ENCODE measurements at places on chromosomes 7 and 10. TPM values are rescaled to one million over a fixed set of nuclear protein-coding genes. Genes with fewer than 3 reads are reported as not detected.
A peak's percentile ranks its signal among the peaks of the same experiment; 100 is the strongest.

DNA sequence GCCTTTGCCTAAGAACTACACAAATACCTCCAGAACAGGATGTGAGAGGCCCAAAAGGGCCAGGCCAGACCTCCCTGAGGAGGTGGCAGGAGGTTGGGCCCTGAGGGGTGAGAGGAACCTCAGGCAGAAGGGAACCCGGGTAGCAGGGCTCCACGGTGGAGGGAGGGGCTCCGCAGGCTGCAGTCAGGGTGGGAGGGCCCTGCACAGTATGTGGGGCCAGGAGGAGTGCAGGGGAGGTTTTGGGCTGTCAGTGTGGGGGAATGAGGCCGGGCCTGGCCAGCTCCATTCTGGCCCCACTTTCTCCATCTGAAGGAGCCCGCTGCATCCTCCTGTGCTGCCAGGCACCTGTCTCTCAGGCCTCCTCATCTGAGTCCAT is 25.9 kb downstream of the DNAJB12 start:
- peak overlapping the region; percentile 97 for H3K27ac ChIP-seq
- H3K4me3 ChIP-seq = peak overlapping the region; percentile 89
- H3K4me1 ChIP-seq = peaks cover 76% of the 10 kb centered on the region
- H3K36me3 ChIP-seq = peaks cover 25% of the 10 kb centered on the region
- peak; percentile 81 for DNase-seq

The UBE2D1 gene
- 12.8 TPM for total RNA-seq

GRCh38 chr7:45592230-45592991 is 18.2 kb downstream of the ADCY1 start:
- H3K4me3 ChIP-seq = no peak overlapping the region
- no peaks in the 10 kb centered on the region for H3K36me3 ChIP-seq
- no peak overlapping the region for H3K27ac ChIP-seq
- H3K27me3 ChIP-seq = no peaks in the 10 kb centered on the region
- DNase-seq = no peak

DNA sequence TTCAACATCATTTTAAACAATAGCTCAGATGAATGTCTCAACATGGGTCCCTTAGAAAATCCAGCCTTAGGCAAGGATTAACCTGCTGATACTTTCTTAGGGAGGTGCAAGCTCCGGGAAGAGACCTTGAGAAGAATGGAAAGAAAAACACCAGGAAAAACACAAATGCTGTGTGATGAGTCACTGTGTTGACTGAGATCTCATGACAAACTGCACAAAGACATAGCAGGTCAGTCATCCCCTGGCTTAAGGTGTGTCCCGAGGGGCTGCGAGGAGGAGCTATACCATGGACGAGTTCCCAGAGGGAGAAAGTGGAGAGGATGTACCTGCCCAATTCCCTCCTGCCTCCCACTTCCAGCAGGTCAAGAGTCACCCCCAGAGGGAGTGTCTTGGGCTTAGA is 98.0 kb downstream of the TEX36 start:
- no peak for DNase-seq
- H3K27me3 ChIP-seq = peaks cover 2% of the 10 kb centered on the region
- H3K27ac ChIP-seq = no peak overlapping the region

DNA sequence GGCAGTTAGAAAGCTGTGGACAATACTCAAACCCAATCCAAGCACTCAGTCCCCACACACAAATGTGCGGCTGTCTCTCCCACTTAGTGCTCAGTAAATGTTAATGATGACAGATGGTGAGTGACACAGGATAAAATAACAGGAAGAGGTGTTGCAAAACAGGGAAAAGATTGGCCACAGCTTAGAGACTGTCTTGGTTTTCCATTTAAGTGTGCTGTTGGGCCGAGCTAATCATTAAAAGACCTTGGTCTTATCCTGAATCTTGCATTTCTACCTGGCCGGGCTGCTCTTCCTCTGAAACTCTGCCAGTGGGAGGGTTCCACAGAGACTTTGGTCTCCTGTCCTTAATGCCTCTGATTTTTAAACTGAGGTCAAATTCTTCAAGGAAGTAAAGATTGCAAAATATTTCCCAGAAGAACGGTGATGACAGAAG is 113.1 kb upstream of the RNF32 start:
- H3K4me1 ChIP-seq = no peaks in the 10 kb centered on the region
- no peak for DNase-seq
- H3K27me3 ChIP-seq = peaks cover 5% of the 10 kb centered on the region
- H3K27ac ChIP-seq = no peak overlapping the region
- H3K36me3 ChIP-seq = no peaks in the 10 kb centered on the region
- no peak overlapping the region for H3K4me3 ChIP-seq

GRCh38 chr7:7944619-7945282 is 23.8 kb upstream of the GLCCI1 start:
- H3K4me1 ChIP-seq = peaks cover 25% of the 10 kb centered on the region
- no peaks in the 10 kb centered on the region for H3K27me3 ChIP-seq
- peak; percentile 81 for DNase-seq
- no peaks in the 10 kb centered on the region for H3K36me3 ChIP-seq
- peak overlapping the region; percentile 68 for H3K27ac ChIP-seq

DNA sequence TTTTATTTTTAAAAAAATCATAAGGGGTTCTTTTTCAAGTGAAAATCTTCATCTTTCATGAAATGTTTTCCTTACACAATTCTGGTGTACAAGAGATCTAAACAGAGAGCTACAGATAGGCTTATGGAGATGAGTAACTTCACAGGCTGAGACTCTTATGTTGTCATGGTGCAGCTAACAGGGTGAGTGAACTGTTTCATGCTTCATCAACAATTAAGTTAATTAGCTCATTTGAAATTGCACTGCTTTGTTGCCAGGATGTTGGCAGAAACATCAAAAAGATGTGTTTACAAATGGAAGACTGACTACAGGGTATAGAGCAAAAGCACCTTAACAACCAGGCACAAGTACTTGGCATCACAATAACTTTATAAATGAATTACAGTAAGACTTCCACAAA is 230.8 kb downstream of the FOXP2 start:
- H3K4me3 ChIP-seq = no peak overlapping the region
- no peaks in the 10 kb centered on the region for H3K36me3 ChIP-seq
- H3K4me1 ChIP-seq = no peaks in the 10 kb centered on the region
- H3K27me3 ChIP-seq = no peaks in the 10 kb centered on the region

- H3K4me3 ChIP-seq = no peak overlapping the region
- H3K36me3 ChIP-seq = peaks cover 70% of the 10 kb centered on the region
- DNase-seq = no peak
- H3K27ac ChIP-seq = peak overlapping the region; percentile 13
- H3K4me1 ChIP-seq = no peaks in the 10 kb centered on the region
- H3K27me3 ChIP-seq = no peaks in the 10 kb centered on the region
Observed at GRCh38 chr10:3140280-3140679, 32.3 kb downstream of the PITRM1 start.

- no peaks in the 10 kb centered on the region for H3K4me1 ChIP-seq
- peaks cover 4% of the 10 kb centered on the region for H3K27me3 ChIP-seq
- no peak for DNase-seq
Observed at GRCh38 chr10:48671914-48672595, 12.6 kb upstream of the WDFY4 start.

- peaks cover 31% of the 10 kb centered on the region for H3K27me3 ChIP-seq
- no peak overlapping the region for H3K4me3 ChIP-seq
Observed at GRCh38 chr10:117005527-117006055, 604 bp upstream of the SHTN1 start.

The DNAJC12 gene
- 29.1 TPM for total RNA-seq

The MMP21 gene
- total RNA-seq = not detected

GRCh38 chr10:12974078-12974477 is 27.4 kb downstream of the CCDC3 start:
- peaks cover 12% of the 10 kb centered on the region for H3K27me3 ChIP-seq
- no peak for DNase-seq
- H3K4me1 ChIP-seq = no peaks in the 10 kb centered on the region

GRCh38 chr10:117590101-117590875 is 47.7 kb downstream of the EMX2 start:
- no peak overlapping the region for H3K27ac ChIP-seq
- no peak for DNase-seq
- H3K4me1 ChIP-seq = no peaks in the 10 kb centered on the region
- no peak overlapping the region for H3K4me3 ChIP-seq
- no peaks in the 10 kb centered on the region for H3K36me3 ChIP-seq
- peaks cover 9% of the 10 kb centered on the region for H3K27me3 ChIP-seq

GRCh38 chr7:45177801-45178200 is 20.2 kb downstream of the RAMP3 start:
- peaks cover 5% of the 10 kb centered on the region for H3K27me3 ChIP-seq
- no peak overlapping the region for H3K27ac ChIP-seq
- DNase-seq = no peak
- no peaks in the 10 kb centered on the region for H3K36me3 ChIP-seq

The COL26A1 gene
- not detected for total RNA-seq

DNA sequence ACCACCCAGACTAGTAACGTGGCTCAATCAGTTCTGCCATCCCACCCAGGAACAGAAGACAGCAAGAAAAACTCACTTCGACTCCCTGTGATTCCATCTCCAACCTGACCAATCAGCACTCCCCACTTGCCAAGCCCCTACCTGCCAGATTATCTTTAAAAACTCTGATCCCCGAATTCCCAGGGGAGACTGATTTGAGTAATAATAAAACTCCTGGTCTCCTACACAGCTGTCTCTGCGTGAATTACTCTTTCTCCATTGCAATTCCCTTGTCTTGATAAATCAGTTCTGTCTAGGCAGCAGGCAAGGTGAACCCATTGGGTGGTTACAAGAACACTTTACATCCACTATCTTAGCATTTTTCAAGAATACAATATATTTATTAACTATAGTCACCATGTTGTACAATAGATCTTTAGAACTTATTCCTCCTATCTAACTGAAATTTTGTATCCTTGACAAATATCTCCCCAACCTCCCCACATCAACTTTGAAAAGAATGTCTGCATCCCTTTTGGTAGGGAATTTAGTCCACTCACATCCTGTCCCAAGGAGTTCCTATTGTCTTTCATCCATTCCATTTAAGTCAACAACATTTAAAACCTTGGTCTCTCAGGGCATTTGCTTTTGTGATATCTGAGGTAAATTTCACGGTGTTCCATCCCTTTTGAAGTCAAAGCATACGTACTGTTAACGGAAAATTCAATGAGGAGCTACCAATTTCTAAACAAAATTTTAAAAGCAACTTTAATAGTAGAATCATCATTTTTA is 163.7 kb downstream of the MACC1 start:
- DNase-seq = no peak
- H3K4me3 ChIP-seq = no peak overlapping the region
- no peaks in the 10 kb centered on the region for H3K4me1 ChIP-seq
- no peak overlapping the region for H3K27ac ChIP-seq

- no peak overlapping the region for H3K4me3 ChIP-seq
- H3K4me1 ChIP-seq = no peaks in the 10 kb centered on the region
- H3K36me3 ChIP-seq = no peaks in the 10 kb centered on the region
Observed at GRCh38 chr7:22842973-22843372, 20.3 kb upstream of the TOMM7 start.

DNA sequence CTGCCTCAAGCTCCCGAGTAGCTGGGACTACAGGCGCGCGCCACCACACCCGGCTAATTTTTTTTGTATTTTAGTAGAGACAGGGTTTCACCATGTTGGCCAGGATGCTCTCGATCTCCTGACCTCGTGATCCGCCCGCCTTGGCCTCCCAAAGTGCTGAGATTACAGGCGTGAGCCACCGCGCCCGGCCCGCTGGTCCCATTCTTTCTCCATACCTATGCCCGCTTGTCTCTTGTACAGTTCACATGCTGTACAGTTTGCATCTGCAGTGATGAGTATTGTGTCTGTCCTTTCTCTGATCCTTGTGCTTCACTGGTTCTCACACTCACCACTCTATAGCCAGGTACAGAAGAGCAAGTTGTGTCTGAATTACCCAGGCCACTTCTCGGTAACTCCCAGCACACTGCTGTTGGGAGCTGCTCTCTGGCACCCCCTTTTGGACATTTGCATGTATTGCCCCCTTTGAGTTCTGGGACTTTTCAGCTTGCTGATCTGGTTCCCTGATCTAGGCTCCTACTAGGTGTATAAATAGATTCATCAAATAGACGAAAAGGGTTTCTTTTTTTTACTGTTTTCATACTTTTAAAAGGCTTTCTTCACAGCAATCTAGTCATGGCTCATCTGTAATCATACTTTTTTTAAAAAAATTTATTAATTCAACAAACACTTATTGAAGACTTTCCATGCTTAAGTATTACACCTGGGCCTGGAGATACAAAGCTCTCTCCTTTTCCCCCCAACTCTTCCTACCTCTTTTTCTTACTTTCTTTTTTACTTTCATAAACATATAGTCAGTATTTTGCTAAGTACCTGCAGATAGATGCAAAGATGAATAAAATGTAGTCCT is 53.5 kb downstream of the AOAH start:
- DNase-seq = peak; percentile 78
- H3K4me3 ChIP-seq = no peak overlapping the region
- peak overlapping the region; percentile 82 for H3K27ac ChIP-seq
- peaks cover 67% of the 10 kb centered on the region for H3K4me1 ChIP-seq
- H3K36me3 ChIP-seq = peaks cover 30% of the 10 kb centered on the region

- no peak for DNase-seq
- H3K27ac ChIP-seq = no peak overlapping the region
- no peak overlapping the region for H3K4me3 ChIP-seq
Observed at GRCh38 chr7:111954056-111954455, 252.1 kb downstream of the DOCK4 start.

- no peaks in the 10 kb centered on the region for H3K27me3 ChIP-seq
- no peak overlapping the region for H3K4me3 ChIP-seq
- H3K36me3 ChIP-seq = no peaks in the 10 kb centered on the region
- H3K4me1 ChIP-seq = peaks cover 13% of the 10 kb centered on the region
- DNase-seq = no peak
Observed at GRCh38 chr7:74619235-74619860, 38.2 kb upstream of the GTF2I start.

GRCh38 chr7:16934722-16935340 is 53.0 kb upstream of the AGR3 start:
- peaks cover 1% of the 10 kb centered on the region for H3K36me3 ChIP-seq
- H3K27ac ChIP-seq = no peak overlapping the region
- no peaks in the 10 kb centered on the region for H3K27me3 ChIP-seq
- no peak overlapping the region for H3K4me3 ChIP-seq
- peaks cover 44% of the 10 kb centered on the region for H3K4me1 ChIP-seq

- H3K27ac ChIP-seq = no peak overlapping the region
- no peaks in the 10 kb centered on the region for H3K4me1 ChIP-seq
- DNase-seq = no peak
- no peak overlapping the region for H3K4me3 ChIP-seq
- H3K27me3 ChIP-seq = no peaks in the 10 kb centered on the region
Observed at GRCh38 chr7:51021906-51022570, 239.3 kb upstream of the GRB10 start.

The RNF148 gene
- total RNA-seq = not detected

- H3K27ac ChIP-seq = no peak overlapping the region
- no peaks in the 10 kb centered on the region for H3K4me1 ChIP-seq
- H3K4me3 ChIP-seq = no peak overlapping the region
- DNase-seq = no peak
Observed at GRCh38 chr7:32023376-32023775, 46.8 kb downstream of the PDE1C start.

The GOLGA7B gene
- total RNA-seq = 0.92 TPM

The WAC gene
- 95.2 TPM for total RNA-seq
